IMR-90 (cell line): ENCODE measurements at places on chromosomes 6 and 20.
A peak's percentile ranks its signal among the peaks of the same experiment; 100 is the strongest.

GRCh38 chr20:22335210-22335609 is 249.2 kb downstream of the FOXA2 start:
- H3K27ac ChIP-seq: no peak overlapping the region

DNA sequence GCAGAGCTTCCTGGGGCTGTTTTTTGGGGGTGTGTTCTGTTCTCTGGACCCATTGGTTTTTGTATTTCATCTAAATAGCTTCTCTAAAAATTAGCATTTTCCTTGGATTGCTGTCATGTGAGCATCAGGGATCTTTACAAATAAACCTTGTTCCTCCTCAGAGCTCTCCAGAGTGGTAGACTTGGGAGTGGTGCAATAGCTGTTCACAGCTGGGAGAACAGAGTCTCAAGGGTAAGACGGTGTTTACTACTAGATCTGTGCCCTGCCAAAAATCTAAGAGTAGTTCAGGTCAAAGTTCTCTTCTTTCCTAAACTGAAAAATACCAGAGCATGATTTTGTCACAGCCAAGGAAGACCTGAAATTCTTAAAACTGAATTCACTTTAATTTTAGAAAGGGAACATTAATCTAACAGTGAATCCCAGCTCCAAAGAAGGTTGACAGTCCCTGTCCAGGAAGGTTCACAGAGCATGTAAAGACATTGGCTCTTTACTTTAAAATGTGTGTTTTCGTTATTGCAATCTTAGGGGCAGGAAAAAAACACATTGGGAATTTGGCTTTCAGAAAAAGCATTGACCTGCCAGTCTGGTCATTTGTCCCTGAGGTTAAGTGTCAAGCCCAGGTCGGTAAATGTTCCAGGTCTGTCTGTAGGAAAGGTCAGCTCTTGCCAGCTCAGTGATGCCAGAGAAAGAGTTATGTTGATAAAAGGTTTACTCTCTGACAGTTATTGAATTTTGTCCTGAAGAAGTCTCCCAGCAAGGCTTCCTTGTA is 43.3 kb downstream of the VAPB start:
- no peak overlapping the region for H3K4me3 ChIP-seq
- DNase-seq: peak; percentile 69

GRCh38 chr6:166006900-166007301 is 160.8 kb downstream of the TBXT start:
- peak overlapping the region; percentile 87 for H3K27ac ChIP-seq
- no peaks in the 10 kb centered on the region for H3K27me3 ChIP-seq
- H3K4me1 ChIP-seq: peaks cover 31% of the 10 kb centered on the region
- DNase-seq: no peak

GRCh38 chr20:46051556-46052308 is 22.7 kb downstream of the SLC12A5 start:
- H3K4me3 ChIP-seq: no peak overlapping the region
- no peaks in the 10 kb centered on the region for H3K36me3 ChIP-seq
- H3K27me3 ChIP-seq: peaks cover 5% of the 10 kb centered on the region; the same call in 1 of the 2 replicates
- no peaks in the 10 kb centered on the region for H3K4me1 ChIP-seq

DNA sequence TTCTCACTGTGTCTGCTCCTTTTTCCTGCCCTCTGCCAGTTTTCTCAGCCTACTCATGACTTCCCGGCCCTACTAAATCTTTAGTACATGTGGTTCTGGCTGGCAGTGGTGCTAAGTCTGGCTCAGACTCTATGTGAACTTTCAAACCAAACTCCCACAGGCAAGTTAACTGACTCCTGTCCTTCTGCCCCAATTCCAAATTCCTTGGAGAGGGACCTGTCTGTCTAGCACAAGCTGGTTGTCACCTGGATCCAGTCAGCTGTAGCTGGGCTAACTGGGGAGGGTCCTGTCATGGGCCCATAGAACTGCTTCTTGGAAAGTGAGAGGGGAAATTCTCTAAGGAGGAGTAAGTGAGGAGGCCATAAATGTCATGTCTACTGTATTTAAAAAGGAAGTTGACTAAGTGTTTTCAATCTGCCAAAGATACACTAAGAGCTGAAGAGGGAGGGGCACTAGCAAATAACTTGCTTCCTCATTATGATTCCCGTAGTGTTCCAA is 240.1 kb downstream of the KCNQ5 start:
- H3K36me3 ChIP-seq: no peaks in the 10 kb centered on the region
- no peak overlapping the region; the same call in 1 of the 2 replicates for H3K27ac ChIP-seq
- peaks cover 7% of the 10 kb centered on the region for H3K4me1 ChIP-seq
- H3K27me3 ChIP-seq: no peaks in the 10 kb centered on the region
